ENCODE measurements at places on chromosomes 4 and X.
A peak's percentile ranks its signal among the peaks of the same experiment; 100 is the strongest.

- no peak for DNase-seq
Observed at GRCh38 chrX:22186165-22186564, 86.5 kb upstream of the CBLL2 start.

DNA sequence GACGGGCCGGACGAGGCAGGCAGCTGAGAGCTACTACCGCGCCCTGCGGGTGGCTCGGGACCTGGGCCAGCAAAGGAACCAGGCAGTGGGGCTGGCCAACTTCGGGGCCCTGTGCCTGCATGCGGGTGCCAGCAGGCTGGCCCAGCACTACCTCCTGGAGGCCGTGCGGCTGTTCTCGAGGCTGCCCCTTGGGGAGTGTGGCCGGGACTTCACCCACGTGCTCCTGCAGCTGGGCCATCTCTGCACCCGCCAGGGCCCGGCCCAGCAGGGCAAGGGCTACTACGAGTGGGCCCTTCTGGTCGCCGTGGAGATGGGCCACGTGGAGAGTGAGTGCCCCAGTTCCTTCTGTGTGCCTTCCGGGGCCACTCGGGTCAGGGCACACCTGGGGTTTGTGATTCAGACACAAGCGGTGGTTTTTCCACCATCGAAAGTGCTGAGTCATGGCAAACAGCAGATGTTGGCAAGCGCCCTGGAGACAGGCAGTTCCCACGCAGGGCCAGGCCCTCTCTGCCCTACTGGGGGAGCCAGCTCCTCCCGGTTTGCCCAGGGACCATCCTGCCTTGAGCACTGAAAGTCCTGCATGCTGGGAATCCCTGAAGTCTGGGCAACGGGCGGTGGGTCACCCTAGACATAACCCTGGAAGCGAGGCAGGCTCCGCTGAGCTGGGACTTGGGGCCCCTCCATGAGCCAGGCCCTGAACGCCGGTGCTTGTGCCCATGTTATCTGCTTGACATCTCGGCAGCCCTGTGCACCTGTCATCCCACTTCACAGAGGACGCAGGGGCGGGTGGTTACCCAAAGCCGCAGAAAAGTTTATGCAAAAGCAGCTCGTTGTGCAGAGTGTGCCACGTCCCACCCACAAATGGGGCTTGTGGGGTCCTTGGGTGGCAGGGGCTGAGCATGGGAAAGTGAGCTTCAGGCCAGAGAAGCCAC lies 29.5 kb downstream of the SH3TC1 start:
- peak; percentile 82 for DNase-seq

- DNase-seq, result no peak
Observed at GRCh38 chr4:183157215-183157614, 58.2 kb downstream of the WWC2 start.

- DNase-seq, result no peak
Observed at GRCh38 chrX:69522052-69522451, 17.9 kb downstream of the NALF2 start.

- DNase-seq, result peak; percentile 21
Observed at GRCh38 chr4:87985097-87985886, 9.8 kb downstream of the SPP1 start.

DNA sequence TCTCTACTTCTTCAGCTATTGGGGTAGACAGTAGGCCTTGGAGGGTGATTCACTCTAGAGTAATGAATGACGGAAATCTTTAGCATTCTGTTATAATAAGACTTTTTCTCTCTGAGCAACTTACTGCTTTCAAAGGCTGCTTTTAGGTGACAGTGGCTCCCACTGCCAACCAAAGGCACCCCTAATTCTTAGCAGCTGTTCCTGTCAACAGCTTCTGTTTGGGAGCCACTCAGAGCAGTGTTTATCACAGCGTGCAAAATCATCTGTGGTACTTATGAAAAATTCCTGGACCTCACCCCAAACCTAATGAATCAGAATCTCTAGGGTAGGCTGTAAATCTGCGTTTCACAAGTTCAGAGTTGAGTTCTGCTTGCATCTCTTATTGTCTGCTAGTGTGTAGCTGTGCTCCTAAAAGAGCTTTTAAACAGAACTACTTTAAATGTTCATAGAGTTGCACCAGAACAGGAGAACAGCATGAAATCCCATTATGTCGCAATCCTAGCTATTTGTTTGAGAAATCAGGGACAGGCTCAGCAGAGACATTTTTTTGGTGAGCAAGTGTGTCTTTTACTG lies 52.8 kb upstream of the POU4F2 start:
- no peak for DNase-seq

GRCh38 chr4:40241941-40242340 lies 45.1 kb downstream of the RHOH start:
- no peak for DNase-seq

- DNase-seq, result no peak
Observed at GRCh38 chr4:2172161-2172560, 69.8 kb downstream of the HAUS3 start.

- DNase-seq, result no peak
Observed at GRCh38 chr4:158535130-158535614, 13.5 kb downstream of the RXFP1 start.

DNA sequence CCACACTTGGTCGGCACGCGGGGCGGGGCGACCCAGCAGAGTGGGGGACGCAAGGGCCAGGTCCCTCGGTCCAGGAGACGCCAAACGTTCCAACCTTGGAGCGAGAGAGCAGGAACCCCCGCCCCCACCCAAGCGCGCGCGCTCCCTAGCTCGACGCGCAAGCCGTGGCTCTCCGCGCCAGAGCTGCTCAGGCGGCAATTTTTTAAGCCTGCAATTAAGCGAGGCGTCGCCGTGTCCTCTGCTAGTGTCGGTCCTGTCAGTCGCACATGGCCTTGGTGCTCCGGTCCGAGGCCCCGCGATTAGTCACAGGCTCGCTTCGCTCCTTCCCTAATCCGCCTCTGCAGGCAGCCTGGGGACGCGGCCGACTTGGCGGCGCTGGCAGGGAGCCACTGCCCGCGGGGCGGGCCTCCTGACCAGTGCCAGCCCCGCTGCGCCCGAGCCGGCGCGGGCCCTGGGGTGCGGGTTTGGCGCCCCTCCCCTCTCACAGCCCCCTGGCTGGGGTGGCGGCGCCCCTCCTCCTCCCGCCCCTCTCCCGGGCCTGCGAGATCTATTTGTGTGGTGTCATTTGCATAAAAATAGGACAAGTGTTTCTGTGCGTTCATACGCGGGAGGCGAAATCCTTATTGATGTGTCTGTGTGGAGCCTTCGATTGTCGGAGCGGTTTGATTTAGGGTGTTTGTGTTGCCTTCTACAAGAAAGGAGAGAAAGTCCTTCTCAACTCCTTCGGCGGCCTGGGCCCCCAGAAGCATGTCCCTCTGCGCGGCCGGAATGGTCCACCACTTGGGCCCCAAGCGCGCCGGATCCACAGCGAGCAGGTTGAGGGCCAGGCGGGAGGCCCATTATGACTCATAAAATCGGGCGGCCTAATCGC lies 9.8 kb upstream of the BCOR start:
- no peak for DNase-seq

DNA sequence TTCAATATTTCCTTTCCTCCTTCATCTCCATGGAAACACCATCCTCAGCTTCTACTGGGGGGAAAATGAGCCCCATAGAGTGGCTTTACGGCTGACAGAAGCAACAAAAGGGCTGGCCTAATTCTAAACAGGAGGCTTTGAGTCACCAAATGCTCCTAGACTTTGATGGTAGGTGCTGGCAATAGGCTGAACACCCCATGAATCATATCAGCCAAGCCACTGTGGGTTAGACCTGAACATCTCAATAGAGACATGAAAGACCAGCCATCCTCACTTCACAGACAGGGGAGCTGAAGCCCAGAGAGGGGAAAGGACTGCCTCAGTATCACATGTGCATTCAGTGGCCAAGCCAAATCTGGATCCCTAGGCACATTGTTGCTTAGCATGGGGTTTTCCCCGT lies 107.6 kb downstream of the AMER1 start:
- DNase-seq, result no peak

- no peak for DNase-seq
Observed at GRCh38 chr4:176799653-176800052, 6.9 kb upstream of the VEGFC start.

GRCh38 chr4:95363966-95364365 lies 184.8 kb downstream of the UNC5C start:
- no peak for DNase-seq

- DNase-seq, result no peak
Observed at GRCh38 chrX:108122748-108123147, 31.2 kb downstream of the ATG4A start.

DNA sequence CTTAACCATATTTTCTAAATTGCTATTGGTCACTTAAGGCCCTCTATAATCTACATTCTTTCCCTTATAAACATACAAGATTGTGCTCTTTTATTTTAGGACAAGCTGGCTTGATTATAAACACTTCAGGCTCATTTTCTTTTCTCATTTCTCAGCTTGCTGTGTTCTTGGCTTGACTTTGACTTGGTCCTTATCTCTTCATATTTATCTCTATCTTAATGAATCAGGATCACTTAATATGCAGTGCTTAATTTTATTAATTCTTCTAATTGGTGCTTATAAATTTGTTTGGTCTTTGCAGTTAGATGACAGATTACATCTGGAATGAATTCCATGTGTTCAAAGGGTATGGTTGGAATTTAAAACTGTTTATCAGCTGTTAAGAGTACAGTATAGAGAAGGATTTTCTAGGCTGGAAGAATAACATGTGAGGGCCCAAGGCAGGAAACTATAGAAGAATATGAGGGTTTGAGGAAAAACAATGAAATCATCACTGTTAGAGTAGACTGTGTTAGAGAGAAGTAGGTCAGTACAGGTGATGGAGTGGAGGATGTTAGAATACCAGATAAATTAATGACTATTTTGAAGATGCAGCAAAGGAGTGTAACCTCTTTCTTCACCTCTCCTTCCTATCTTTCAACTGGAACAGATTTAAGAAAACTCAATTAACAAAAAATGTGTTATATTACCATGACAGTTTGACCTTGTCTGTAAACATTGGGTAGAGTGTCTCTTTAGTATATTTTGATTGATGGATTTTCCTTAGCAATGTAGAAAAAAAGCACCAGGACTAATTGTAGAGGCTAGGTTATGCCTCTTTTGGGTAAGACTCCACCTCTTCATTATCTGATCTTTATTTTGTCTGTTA lies 169.6 kb downstream of the RAPGEF2 start:
- no peak for DNase-seq

DNA sequence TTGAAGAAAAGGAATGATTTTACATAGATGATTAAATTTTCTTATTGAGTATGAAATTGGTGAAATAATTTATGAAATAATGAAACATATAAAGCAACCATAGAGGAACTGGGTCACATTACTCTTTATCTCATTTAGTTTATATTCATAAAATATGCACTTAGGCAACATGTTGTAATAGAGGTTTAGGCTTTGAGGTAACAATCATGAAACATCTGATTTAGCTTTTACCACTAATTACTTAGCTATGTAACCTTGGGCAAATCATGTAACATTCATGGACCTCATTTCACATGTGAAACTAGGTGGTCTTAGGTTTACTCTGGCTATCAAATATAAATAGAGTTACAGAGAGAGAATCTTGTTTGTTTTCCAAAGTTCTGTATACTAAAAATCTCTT lies 54.5 kb upstream of the SMARCA5 start:
- DNase-seq, result no peak

DNA sequence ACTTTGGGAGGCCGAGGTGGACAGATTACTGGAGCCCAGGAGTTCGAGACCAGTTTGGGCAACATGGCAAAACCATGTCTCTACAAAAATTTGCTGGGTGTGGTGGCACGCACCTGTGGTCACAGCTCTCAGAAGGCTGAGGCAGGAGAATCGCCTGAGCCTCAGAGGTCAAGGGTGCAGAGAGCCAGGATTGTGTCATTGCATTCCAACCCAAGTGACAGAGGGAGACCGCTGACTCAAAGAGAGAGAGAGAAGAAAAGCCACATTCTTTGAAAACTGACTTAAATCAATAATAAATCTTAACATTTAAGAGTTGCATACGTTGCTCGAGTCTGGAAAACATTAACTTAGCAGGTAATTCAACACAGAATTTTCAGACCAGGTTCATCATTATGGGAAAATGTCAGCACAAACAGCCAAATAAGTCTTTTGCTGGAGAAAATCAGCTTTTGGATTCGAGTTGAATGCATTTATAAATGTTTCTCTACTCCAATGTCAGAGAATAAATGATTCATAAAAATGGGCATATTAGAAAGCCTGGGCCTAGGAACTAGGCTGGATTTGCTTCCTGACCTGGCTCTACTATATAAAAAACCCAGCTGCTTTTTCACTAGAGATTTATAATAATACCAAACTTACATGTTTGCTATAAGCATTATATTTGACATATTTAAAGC lies 68.3 kb upstream of the RBPJ start:
- no peak for DNase-seq

GRCh38 chrX:130869239-130869638 lies 33.8 kb downstream of the ENOX2 start:
- DNase-seq, result no peak

DNA sequence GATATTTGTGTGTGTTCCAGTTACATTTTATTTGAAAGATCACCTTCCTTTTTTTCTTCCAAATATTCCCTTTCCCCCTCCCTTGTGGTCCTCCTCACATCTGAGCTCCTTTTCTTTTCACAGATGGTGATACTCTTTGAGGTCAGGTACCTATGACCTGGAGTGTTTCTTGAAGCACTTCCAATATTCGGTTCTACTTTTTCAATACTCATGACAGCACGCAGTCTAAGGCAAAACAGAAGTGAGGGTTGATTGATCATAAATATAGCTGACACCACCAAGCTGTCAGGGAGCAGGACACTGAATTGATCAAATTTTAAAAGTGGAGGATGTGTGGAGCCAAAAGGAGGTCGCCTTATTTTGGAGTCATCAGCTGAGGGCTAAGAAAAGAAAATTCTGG lies 334.4 kb upstream of the MAGEB2 start:
- no peak for DNase-seq

DNA sequence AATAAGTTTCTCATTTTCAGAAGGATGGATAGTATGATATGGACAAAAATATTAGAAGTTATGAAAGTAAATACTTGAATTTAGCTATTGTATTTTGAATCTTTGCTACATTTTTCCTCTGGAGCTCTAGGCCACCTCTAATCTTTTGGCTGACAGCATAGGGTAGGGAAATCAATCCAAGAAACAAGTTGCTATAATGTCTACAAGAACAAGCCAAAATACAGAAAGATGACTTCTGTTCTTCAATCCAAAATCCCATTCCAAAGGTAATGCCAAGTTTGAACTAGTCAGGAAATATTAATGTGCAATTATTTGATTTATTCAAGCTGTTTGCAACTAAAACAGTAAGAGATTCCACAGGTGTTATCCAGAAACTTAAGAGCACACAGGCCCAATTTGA lies 1323.1 kb downstream of the ADGRL3 start:
- no peak for DNase-seq

- no peak for DNase-seq
Observed at GRCh38 chr4:143359644-143360193, 23.0 kb downstream of the GAB1 start.

- DNase-seq, result no peak
Observed at GRCh38 chr4:26884486-26884988, 23.9 kb downstream of the STIM2 start.
